Activated CD8-positive, alpha-beta memory T cell treated with anti-CD3 and anti-CD28 coated beads, Interleukin-2, amount 10 ng/mL, durations not matched to agents 7 days and 5 days (primary cell): ENCODE measurements at places on chromosomes 1 and 21.

GRCh38 chr21:34086887-34087306 lies 13.5 kb downstream of the MRPS6 start:
- DNase-seq: peak; percentile 59

GRCh38 chr1:107691540-107691939 lies 273.4 kb downstream of the VAV3 start:
- no peak for DNase-seq

DNA sequence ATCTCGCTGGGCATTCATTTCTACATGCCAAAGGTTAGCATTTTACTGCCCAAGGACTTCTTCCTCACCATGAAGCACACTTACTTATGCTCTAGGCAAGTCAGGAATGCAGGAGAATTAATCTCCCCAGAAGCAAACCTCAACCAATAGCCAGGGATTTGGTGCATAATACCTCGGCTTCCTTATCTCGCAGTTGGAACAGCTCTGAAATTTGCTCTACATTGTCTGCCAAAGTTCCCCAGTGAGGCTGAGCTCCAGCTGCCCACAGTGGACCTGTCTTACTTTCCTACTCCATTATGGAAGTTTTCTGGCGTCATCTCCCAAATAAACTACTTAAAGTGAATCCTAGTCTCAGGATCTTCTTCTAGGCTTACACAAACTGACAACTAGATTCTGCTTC lies 57.6 kb upstream of the PPM1J start:
- no peak for DNase-seq

DNA sequence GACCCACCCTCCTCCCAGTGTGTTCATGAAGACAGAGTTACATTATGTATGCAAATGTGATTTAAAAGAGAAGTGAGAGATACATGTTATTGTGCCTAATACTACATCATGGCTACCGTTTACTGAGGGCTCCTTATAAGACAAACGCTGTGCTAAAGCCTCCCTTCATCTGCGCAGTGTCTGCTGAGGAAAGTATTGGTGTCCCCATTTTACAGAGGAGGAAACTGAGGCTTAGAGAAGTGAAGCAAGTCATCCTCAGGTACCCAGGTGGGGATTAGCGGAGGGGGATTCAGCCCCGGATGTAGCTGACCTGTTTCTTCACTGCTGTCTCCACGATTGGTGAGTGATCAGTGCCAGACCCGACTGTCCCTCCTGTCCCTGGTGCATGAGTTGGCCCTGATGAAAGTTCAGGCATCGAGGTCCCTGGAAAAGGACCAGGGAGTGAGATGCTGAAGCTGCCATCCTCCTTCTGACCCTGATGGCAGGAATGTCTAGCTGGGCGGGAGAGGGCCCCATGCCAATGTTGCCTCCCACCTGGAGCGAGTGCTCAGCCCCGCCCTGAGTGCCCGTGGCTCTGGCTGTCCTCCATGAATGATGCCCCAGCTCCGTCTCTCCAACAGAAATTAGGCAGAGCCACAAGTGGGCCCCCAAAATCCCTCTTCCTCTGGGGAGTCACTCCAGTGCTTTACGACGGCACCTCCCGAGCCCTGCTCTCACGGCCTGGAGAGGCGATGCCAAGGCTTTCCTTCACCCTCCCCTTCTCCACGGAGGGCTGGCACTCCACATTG lies 204.7 kb downstream of the KAZN start:
- no peak for DNase-seq

GRCh38 chr1:204990059-204990664 lies 52.9 kb upstream of the CNTN2 start:
- DNase-seq: no peak

DNA sequence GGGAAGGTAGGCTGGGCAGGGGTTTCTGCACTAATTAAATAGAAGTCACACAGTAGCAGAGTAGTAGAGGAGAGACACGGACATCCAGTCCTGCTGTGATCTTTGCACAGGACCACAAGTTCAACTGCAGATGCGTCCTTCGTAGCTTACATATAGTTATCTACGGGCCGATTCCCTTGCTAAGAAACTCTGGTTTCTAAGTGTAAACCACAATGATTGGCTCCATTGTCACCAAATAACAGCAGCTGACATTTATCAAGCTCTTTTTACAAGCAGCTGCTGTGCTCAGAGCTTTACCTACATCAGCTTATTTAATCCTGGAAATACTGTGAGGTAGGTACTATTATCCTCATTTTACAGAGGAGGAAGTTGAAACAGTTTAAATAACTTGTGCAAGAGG lies 3.1 kb downstream of the SLC45A3 start:
- DNase-seq: no peak

- DNase-seq: no peak
Measured at GRCh38 chr1:232477728-232478127, 152.2 kb downstream of the SIPA1L2 start.

- no peak for DNase-seq
Measured at GRCh38 chr1:31977385-31978131, 36.1 kb upstream of the KHDRBS1 start.

DNA sequence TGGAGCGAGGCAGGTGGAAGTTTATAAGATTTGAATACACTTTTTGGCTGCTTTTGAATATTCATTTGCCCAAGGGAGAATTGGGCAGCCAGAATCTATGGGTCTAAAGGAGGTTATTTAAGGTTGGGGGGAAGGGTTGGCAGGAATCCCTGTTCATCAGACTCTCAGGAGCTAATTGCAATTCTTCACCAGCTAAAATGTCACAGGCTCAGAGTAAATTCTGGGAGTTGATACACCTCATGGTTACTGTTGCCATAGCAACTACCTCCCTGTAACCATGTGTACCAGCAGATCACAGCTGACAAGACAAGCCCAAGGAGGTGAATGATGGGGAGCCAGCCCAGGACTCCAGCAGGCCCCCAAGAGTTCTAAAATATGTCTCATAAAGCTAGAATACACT lies 75.5 kb downstream of the CAMK2N1 start:
- DNase-seq: peak; percentile 1

- DNase-seq: no peak
Measured at GRCh38 chr1:68347415-68347814, 102.3 kb downstream of the RPE65 start.

GRCh38 chr1:9824702-9825089 lies 931 bp upstream of the CLSTN1 start:
- DNase-seq: no peak

DNA sequence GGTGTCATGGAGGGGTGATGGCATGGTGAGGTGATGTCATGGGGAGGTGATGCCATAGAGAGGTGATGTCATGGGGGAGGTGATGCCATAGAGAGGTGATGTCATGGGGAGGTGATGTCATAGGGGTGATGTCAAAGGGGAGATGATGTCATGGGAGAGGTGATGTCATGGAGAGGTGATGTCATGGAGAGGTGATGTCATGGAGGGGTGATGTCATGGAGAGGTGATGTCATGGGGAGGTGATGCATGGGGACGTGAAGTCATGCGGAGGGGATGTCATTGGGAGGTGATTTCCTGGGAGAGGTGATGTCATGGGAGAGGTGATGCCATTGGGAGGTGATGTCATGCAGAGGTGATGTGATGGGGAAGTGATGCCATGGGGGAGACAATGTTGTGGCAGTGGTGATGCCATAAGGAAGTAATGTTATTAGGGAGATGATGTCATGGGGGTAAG lies 92.1 kb upstream of the C1orf174 start:
- peak; percentile 48 for DNase-seq

- DNase-seq: no peak
Measured at GRCh38 chr1:172054172-172054571, 212.9 kb downstream of the DNM3 start.

- DNase-seq: no peak
Measured at GRCh38 chr1:56972976-56973375, 7.2 kb upstream of the C8B start.

- DNase-seq: no peak
Measured at GRCh38 chr1:180787628-180788307, 124.9 kb upstream of the KIAA1614 start.

DNA sequence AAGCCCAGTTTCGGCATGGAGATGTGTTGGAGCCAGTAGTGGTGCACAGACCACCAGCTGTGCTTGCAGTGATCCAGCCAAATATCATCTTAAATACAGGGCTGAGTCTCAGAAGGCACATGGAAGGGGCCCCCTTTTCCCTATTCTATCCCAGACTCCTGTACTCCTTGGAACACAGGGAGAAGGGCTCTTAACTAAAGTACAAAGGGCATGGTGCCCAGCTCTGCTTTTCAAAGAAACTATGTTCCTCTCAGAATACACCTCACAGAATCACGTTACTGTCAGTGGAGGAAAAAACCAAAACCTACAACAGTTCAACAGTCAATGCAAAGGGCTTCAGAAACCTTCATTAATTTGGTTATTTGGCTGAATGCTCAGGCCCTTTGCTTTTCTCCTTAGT lies 180.6 kb upstream of the C1orf105 start:
- no peak for DNase-seq

DNA sequence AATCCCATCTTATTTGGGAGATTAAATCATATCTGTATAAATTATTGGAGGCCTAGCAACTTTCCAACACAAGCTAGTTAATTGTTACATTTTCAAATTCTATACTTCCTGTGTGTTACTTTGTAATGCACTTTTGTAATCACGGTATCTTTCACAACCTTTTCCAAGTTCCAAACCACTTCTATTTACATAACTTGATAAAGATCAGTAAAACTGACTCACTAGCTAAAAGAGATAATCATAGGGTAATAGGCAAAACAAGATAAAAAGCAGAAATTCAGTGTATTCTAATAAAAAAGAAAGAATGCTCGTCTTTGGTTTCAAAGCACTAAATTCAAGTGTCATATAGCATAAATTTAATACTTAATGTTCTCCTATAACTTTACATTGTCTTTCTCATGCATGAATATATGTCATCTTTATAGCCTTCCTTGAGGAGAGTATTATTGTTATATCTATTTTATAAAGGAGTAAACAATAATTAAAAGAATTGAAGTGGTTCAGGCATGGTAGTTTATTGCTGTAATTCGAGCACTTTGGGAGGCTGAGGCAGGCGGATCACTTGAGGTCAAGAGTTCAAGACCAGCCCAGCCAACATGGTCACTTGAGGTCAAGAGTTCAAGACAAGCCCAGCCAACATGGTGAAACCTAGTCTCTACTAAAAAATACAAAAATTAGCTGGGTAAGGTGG lies 66.4 kb downstream of the RGS13 start:
- DNase-seq: no peak

DNA sequence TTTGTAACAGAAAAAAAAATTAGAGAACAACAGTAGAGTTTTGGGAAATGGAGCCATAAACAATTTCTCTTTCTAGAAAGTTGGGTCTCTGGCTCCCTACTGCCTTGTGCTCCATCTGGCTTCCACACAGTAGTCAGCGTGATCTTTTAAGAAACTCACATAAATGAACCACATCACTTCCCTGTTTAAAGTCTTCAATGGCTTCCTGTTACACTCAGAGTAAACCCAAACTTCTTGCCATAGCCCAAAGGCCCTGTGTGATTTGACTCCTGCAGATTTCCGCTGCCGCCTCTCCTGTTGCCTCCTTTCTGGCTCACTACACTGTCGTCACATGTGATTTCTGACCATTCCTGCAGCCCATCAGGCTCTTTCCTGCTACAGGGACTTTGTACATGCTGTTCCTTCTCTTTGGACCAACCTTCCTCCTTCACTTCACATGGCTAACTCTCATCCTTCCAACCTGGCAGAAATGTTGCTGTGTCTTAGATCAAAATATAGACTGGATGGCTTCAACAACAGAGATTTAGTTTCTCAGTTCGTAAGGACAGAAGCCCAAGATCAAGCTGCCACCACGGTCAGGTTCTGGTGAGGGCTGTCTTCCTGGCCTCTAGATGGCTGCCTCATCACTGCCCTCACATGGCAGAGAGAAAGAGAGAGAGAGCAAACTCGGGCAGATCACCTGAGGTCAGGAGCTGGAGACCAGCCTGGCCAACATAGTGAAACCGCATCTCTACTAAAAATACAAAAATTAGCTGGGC lies 34.0 kb downstream of the OPRD1 start:
- peak; percentile 44 for DNase-seq

DNA sequence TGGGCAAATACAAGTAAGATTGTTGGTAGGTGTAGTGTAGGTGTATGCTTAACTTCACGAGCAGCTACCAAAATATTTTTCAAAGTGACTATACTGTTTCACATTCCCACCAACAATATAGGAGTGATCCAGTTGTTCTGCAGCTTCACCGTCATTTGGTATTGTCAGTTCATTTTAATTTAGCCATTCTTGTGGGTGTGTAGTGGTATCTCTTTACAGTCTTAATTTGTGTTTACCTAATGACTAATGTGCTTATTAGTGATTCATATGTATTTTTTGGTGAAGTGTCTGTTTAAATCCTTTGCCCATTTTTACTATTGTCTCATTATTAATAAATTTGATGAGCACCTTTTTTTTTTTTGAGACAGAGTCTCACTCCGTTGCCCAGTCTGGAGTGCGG lies 35.4 kb downstream of the RCSD1 start:
- no peak for DNase-seq

DNA sequence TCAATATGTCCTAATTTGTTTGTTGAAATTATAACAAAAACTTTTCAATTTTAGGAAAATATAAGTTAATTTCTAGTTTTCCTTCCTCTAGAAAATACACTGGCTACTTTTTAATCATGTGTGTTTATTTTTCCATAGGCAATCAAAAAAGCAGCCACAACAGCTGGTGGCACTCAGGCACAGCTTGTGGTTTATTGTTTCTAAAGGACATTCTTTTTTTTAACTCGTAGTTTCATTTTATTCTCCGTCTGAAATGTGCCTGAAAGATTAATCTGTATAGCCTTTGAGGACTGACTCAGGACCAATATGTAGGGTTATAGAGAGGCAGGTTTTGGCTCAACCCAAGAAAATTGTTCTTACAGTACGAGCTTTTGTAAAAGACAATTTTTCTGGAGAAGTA lies 20.7 kb upstream of the STX12 start:
- DNase-seq: no peak

DNA sequence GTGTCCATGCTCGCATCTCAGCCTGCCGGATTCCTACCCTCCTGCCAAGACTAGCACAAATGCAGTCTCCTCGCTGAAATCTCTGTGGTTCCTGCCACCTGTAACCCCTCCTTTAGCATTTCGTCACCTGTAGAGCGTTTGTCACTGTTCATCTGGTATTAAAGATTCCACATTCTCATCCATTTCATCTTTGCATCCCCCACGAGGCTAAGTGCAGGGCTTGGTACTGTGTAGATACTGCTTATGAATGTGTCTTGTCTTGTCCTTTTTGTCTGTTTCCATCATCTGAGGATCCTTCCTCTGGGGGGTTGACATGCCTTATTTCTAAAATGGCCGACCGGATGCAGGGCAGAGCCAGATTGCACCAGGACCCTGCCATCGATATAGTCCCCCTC lies 53.7 kb upstream of the DNAJC6 start:
- DNase-seq: no peak

DNA sequence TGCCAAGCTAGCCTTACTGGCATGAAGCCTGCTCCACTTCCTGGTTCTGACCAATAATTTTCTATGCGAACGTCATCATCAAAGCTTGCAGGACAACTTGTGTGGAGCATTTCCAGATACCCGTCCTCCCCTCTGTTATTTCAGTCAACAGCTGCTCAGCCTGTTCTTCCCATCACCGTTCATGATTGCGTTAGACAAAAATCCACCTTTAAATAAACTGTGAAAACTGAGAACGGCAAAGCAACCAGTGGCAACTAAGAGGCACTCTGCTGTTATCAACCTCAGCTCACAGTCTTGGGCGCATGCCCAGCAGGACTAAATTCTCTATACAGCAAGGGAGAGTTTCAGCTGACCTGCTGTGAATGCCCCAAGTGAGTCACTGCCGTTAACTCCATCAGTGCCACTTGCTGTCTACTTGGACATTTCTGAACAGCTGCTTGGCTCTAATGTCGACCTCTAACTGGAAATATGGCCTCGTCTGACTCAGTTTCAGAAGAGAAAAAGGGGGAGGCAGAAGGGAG lies 207.4 kb upstream of the RUNX1 start:
- DNase-seq: no peak

GRCh38 chr1:158425027-158425426 lies 1.0 kb downstream of the OR10K2 start:
- no peak for DNase-seq

GRCh38 chr1:184296466-184297243 lies 90.2 kb upstream of the C1orf21 start:
- no peak for DNase-seq
